ENCODE measurements at places on chromosomes 3 and 15. TPM values are rescaled to one million over a fixed set of nuclear protein-coding genes. Genes with fewer than 3 reads are reported as not detected.

The OXTR gene
- total RNA-seq = 2.2 TPM

The TIMP4 gene
- 2.9 TPM for total RNA-seq

The DLEC1 gene
- total RNA-seq = 0.19 TPM

The NSMCE3 gene
- 8.3 TPM for total RNA-seq

The PCLAF gene
- total RNA-seq = 2.5 TPM

The UPK1B gene
- 0.14 TPM for total RNA-seq

The PDIA5 gene
- total RNA-seq = 77.5 TPM

The BTLA gene
- not detected for total RNA-seq

The SLC51B gene
- not detected for total RNA-seq

GRCh38 chr15:68614286-68615035 is 35.7 kb downstream of the CORO2B start:
- DNase-seq = no peak
- H3K36me3 ChIP-seq = no peaks in the 10 kb centered on the region

- H3K27me3 ChIP-seq = no peaks in the 10 kb centered on the region
- no peak overlapping the region for H3K4me3 ChIP-seq
- no peak overlapping the region for H3K27ac ChIP-seq
- no peaks in the 10 kb centered on the region for H3K4me1 ChIP-seq
- H3K36me3 ChIP-seq = no peaks in the 10 kb centered on the region
- no peak for DNase-seq
Measured at GRCh38 chr3:122066331-122067213, 11.4 kb downstream of the CD86 start.

- no peaks in the 10 kb centered on the region for H3K27me3 ChIP-seq
- no peak overlapping the region for H3K4me3 ChIP-seq
- H3K36me3 ChIP-seq = no peaks in the 10 kb centered on the region
- DNase-seq = no peak
- H3K4me1 ChIP-seq = no peaks in the 10 kb centered on the region
- no peak overlapping the region for H3K27ac ChIP-seq
Measured at GRCh38 chr15:47792231-47792630, 74.9 kb downstream of the SEMA6D start.

DNA sequence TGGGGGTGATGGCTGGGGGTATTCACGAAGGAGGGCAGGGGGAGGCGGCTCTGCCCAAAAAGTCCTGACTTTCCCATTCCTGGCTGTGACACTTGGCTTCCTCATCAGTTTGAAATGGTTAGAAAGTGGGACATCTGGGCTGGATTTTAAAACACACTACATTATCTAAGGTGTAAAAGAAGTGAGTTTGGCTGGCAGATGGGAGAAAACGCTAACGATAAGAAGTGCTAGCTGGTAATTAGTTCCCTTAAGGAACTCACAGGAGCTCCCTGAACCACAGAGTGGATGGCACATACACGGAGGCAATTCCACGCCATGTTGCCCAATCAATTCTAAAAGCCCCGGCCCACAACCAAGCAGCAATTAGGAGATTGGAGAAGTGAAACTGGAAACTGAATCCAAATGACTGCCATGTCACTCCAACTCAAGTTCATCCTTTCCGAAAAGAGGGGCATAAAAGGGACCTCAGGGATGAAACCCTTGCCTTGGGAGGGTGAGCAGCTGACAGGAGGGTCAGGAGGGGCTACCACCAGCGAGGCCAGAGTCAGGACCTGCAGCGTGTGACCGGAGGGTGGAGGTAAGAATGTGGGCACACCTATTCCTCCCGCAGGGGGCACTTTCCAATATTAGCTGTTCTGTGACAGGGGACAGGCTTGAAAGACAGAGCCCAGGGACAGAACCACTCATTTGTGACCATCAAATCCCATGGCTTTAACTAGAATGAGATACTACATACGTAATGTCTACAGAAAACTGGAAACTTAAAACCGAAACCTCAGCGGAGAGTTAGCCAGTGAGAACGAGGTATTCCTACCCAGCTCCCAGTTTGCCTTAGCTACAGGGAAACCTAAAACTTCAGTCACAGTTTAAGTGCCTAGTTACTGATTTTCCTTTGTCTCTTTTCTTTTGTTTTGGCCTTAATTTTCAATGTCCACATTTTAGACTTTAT is 95.3 kb upstream of the OXTR start:
- H3K27ac ChIP-seq = no peak overlapping the region
- no peak for DNase-seq
- no peaks in the 10 kb centered on the region for H3K36me3 ChIP-seq
- H3K4me1 ChIP-seq = peaks cover 11% of the 10 kb centered on the region

GRCh38 chr3:196057760-196058331 is 24.0 kb downstream of the TFRC start:
- H3K27ac ChIP-seq = no peak overlapping the region
- peaks cover 44% of the 10 kb centered on the region for H3K36me3 ChIP-seq
- H3K4me3 ChIP-seq = no peak overlapping the region
- no peaks in the 10 kb centered on the region for H3K4me1 ChIP-seq

DNA sequence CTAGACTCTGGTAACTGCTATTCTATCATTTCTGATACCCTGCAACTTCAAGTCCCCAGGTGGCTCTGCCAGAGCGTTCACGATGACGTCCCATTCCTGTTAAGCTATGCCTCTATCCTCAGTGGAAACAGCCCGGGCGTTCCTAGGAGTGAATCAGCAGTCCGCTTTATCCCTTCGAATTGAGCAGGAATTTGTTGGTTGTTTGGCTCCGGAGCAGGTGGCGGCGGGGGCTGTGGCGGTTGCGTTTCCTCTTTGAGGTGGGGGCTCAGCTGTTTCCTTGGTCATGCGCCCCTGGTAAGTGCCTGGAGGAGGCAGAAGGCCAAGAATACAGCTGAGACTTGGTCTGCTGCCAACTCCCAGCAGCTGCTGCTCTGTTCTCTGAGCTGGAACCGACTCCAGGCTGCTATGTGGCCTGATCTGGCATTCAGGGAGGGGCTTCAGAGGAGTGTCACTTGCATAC is 25.2 kb downstream of the ARPP21 start:
- H3K36me3 ChIP-seq = no peaks in the 10 kb centered on the region
- H3K4me3 ChIP-seq = peak overlapping the region; percentile 30
- H3K27ac ChIP-seq = peak overlapping the region; percentile 22
- peak; percentile 79 for DNase-seq
- peaks cover 20% of the 10 kb centered on the region for H3K4me1 ChIP-seq

DNA sequence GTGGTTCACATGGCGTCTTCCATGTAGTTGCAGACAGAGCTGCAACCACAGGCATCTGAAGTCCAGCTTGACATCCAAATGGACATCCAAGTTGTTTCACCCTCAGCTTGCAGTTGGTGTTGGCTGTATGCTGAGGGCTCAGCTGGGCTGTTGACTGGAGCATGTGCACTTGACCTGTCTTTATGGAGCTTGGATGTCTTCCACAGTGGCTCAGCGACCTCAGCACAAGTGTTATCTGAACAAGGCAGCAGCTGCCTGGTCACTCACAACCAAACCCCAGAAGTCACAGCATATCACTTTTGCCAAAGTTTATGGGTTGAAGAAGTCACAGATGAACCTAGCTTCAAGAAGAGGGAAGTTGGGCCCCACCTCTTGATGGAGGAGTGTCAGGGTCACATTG is 92.9 kb downstream of the TPRA1 start:
- H3K27ac ChIP-seq = no peak overlapping the region
- DNase-seq = no peak
- H3K27me3 ChIP-seq = no peaks in the 10 kb centered on the region
- no peak overlapping the region for H3K4me3 ChIP-seq

- H3K36me3 ChIP-seq = no peaks in the 10 kb centered on the region
- peak overlapping the region; percentile 73 for H3K4me3 ChIP-seq
- DNase-seq = no peak
Measured at GRCh38 chr15:44286814-44287452, 1.6 kb upstream of the GOLM2 start.

DNA sequence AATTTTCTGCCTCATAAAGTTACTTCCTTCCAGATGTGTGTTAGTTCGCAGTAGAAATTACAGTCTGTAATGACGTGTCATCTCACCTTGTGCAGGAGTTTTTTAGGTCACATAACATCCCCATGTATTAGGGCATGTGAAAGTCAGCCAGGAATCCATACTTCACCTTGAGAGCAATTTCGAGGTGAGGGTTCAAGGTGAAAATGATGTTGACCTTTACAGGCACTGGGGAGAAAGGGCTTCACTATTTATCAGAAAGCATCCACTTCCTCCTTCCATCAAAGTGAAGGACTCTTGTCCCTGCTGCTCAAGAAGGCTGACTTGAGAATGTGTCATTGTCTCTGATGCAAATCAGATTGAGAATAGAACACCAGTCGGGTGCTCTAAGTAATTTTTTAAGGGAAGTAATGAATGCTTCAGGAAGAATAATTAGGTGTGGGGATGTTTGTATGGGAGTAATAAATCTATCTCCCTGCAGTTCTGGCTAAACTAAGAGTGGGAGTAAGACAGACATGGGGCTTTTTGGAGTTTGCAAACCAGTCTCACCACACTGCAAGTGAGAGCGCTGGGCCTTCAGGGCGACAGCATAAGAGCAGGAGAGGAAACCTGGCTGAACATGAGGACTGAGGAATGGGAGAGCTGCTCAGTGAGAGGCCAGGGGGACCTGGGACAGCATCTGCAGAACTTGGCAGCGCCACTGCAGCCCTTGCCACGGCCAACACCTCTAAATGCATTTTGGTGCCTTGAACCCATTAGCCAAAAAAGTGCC is 85.9 kb upstream of the IL12A start:
- peaks cover 11% of the 10 kb centered on the region for H3K4me1 ChIP-seq
- no peak overlapping the region for H3K4me3 ChIP-seq
- H3K27me3 ChIP-seq = no peaks in the 10 kb centered on the region
- DNase-seq = no peak

GRCh38 chr3:50971487-50971924 is 296.8 kb downstream of the DOCK3 start:
- peak; percentile 11 for DNase-seq
- H3K4me1 ChIP-seq = no peaks in the 10 kb centered on the region
- no peaks in the 10 kb centered on the region for H3K36me3 ChIP-seq
- no peak overlapping the region for H3K4me3 ChIP-seq
- H3K27me3 ChIP-seq = no peaks in the 10 kb centered on the region
- H3K27ac ChIP-seq = no peak overlapping the region

GRCh38 chr15:67358391-67358790 is 103.8 kb downstream of the IQCH start:
- H3K36me3 ChIP-seq = no peaks in the 10 kb centered on the region
- no peak overlapping the region for H3K27ac ChIP-seq
- H3K4me1 ChIP-seq = no peaks in the 10 kb centered on the region
- no peak overlapping the region for H3K4me3 ChIP-seq
- DNase-seq = no peak

DNA sequence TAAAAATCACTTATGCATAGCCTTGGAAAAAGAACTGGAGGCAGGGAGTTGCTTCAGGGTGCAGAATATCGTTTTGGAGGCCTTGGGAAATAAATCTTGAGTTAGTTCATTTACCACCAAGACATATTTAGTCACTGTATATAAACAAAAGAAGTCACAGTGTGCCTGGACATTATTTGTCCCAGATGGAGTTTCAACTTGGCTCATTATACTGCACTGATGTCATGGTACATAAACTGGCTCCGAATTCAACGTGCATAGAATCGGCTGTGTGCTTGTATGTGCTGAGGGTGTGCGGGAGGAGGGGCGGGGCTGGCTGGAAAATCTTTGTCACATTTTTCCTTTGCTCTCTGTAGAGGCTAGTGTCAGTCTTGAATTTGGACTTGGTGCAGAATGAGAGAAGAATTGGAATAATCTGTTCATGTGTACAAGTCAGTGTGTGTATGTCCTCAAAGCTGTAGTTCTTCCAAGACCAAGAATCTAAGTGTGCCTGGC is 86.6 kb downstream of the FNDC3B start:
- peak; percentile 72 for DNase-seq
- H3K36me3 ChIP-seq = peaks cover 19% of the 10 kb centered on the region
- peaks cover 54% of the 10 kb centered on the region for H3K4me1 ChIP-seq
- peak overlapping the region; percentile 35 for H3K27ac ChIP-seq
- no peaks in the 10 kb centered on the region for H3K27me3 ChIP-seq
- no peak overlapping the region for H3K4me3 ChIP-seq

- H3K4me3 ChIP-seq = no peak overlapping the region
- H3K27ac ChIP-seq = no peak overlapping the region
- peaks cover 15% of the 10 kb centered on the region for H3K4me1 ChIP-seq
- no peak for DNase-seq
- H3K27me3 ChIP-seq = no peaks in the 10 kb centered on the region
- H3K36me3 ChIP-seq = no peaks in the 10 kb centered on the region
Measured at GRCh38 chr3:159829539-159830227, 159.0 kb upstream of the IL12A start.

- no peak overlapping the region for H3K4me3 ChIP-seq
- DNase-seq = no peak
- no peaks in the 10 kb centered on the region for H3K36me3 ChIP-seq
Measured at GRCh38 chr15:73981761-73982221, 10.3 kb downstream of the STOML1 start.

DNA sequence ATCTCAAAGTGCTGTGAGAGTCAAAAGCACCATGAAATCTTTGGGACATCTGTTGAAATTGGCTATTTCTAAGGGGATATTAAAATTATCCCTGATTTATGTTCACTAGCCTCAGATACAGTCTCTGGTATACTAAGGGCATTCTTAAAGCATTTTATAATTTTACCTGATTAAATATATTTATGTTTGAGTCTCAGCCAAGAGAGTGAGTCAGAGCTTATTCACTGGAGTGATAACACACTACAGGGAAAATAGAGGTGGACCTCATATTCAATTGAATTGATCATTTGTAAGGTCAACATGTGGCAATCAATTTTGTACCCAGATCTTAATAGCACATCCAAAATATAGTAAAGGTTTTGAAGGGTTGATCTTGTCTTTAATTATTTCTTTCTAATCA is 733.6 kb downstream of the EPHA3 start:
- H3K4me3 ChIP-seq = no peak overlapping the region
- H3K36me3 ChIP-seq = no peaks in the 10 kb centered on the region
- H3K27ac ChIP-seq = no peak overlapping the region
- no peak for DNase-seq
- H3K27me3 ChIP-seq = no peaks in the 10 kb centered on the region
- H3K4me1 ChIP-seq = no peaks in the 10 kb centered on the region

GRCh38 chr3:20141851-20142250 is 44.2 kb downstream of the SGO1 start:
- H3K27ac ChIP-seq = no peak overlapping the region
- H3K36me3 ChIP-seq = no peaks in the 10 kb centered on the region
- H3K27me3 ChIP-seq = no peaks in the 10 kb centered on the region
- DNase-seq = peak; percentile 43

DNA sequence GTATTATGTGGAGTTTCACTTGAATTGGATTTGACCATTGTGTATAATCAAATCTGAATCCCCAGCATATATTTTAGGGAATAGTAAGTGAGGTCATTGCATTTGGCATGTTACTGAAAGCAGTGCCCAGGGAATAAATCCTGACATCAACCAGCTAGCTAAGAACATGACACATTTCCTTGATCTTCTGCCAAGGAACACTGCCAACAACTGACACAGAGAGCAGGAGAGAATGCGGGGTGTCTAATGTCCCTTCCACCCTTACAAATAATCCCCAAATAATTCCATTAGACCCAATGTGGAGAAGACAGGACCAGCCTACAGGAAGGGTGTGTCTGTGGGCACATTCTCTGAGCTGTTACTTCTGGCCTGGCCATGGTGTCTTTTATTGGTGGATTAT is 30.6 kb upstream of the UBE3A start:
- H3K27me3 ChIP-seq = no peaks in the 10 kb centered on the region
- H3K36me3 ChIP-seq = no peaks in the 10 kb centered on the region
- H3K27ac ChIP-seq = no peak overlapping the region
- no peak overlapping the region for H3K4me3 ChIP-seq
- DNase-seq = no peak

- H3K27me3 ChIP-seq = no peaks in the 10 kb centered on the region
- H3K4me1 ChIP-seq = peaks cover 24% of the 10 kb centered on the region
- no peak overlapping the region for H3K4me3 ChIP-seq
- no peaks in the 10 kb centered on the region for H3K36me3 ChIP-seq
- peak overlapping the region; percentile 77 for H3K27ac ChIP-seq
Measured at GRCh38 chr3:99410789-99411311, 227.5 kb upstream of the COL8A1 start.

Measured in astrocyte (in vitro differentiated cells and primary cell).